ENCODE measurements at places on chromosomes 1 and 21.

- DNase-seq: no peak
These were observed 1327.9 kb downstream of the BRINP3 start for GRCh38 chr1:189149547-189150375.

DNA sequence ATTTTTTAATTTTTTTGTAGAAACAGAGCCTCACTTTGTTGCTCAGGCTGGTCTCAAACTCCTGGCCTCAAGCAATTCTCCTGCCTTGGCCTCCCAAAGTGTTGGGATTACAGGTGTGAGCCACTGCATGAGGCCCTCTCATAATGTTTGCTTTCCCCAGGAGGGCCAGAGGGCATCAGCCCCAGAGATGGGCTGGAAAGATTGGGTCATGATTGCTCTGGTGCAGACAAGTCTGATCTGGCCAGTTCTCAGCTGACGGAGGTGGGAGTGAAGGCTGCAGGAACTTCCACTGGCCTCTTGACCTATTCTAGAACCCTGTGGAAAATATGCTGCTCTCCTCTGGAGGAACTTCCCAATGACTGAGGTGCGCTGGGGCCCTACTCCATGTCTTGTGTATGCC lies 43.4 kb upstream of the RD3 start:
- DNase-seq: no peak

DNA sequence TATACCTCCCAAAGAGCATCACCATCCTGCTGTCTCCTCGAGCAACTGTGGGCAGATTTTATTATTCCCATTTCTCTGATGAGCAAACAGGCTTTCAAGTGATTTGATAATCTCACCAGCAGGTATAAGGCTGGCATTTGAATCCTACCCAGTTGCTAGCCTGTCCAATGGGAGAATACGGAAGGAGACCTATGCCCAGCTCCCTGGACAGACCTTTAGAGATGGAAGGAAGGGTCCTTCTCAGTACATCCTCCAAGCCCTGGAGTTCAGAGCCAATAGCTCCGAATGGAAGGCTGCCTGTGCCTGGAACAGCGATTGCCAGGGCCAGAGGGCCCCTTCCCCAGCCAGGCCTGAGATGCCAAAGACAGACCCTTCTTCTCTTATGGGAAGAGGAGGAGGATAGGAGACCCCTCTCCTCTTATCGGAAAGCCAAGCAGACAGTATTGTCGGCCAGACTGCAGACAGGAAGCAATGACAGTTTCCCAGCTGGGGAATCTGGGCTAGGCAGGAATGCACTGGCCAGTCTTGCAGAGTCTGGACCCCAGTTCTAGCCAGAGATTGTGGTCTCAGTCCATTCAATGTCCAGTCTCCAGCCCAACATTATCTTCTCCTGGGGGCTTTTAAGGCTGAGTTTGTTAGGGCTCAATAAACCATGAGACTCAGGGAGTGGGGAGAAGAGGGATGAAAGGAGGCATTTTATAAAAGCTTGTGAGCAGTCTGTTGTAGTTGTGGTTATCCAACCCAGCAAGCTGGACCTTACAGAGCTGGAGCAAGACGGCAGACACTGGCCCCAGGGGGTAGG lies 2.0 kb downstream of the IFFO2 start:
- no peak for DNase-seq

DNA sequence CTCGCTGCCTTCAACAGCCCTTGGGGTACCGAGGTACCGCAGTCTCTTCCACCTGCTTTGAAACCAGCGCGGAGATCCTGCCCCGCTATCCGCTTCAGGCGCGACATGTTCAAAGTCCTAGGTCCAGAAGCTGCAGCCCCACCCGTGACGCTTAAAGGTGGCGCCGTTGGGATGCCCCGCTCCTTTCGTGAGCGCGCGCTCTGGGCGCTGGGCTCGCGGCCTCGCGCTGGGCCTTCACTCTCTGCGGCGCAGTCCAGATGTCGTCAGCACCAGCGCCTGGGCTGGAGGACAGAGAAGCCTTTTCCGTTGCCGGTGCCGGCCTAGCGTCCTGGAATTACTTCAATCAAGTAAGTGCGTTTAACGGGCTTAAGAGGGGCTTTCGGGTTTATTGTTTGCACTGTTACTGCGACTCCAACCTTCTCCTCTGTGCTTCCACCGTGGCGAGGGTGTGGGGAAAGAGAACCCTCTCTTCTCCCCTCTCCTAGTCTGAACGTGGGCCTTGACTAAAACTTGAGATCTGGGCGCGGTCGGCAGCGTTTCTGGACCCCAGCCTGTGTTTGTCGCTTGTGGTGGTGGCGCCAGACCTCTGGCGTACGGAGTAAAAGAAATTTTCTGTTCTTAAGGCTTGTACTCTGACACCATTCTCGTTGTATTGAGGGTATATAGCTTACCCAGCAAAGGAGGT lies at the start of gene LRRC40:
TSS of gene LRRC40 (minus strand) at position 146 of the 685 bp plus-strand sequence. CDS start at position 107, 39 bp downstream.
- peak; percentile 95 for DNase-seq

GRCh38 chr1:46622344-46622743 lies 5.7 kb upstream of the MOB3C start:
- DNase-seq: no peak

DNA sequence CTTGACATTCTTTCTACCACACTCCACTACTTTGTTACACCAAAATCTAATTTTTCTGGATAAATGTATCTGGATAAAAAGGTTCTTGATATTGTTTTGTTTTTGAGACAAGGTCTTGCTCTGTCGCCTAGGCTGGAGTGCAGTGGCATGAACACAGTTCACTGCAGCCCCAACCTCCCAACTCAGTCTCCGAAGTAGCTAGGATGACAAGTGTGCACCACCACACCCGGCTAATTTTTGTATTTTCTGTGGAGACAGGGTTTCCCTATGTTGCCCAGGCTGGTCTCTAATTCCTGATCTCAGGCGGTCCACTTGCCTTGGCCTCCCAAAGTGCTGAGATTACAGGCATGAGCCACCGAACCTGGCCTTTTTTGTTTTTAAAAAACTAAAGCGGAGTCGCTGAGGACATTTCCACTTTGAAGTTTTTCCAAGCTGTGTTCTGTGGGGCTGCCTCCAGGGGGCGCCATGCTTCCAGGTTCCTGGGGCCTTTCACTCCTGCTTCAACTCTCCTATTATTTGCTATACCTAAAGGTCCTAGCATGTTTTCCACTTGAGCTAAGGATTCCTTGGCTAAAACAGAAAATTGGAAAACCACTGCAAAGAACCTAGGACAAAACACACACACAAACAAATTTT lies 14.1 kb upstream of the NCMAP start:
- DNase-seq: no peak

DNA sequence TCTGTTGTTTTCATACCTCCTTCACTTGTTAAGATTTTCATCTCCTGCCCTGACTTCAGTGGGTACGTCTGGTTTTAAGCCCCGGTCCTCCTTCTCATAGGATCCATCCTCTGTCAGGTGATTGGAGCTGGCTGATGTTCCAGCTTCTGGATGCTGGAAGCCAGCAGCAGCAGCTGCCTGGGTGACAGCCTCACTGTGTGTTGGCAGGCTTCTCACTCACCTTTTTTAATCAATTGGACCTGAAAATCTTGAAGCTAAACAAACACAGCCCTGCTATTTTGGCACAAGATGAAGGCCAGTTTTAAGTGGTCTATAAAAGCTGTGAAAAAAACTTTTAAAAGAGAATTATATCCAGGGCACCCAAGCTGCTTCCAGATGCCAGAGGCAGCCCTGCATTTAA lies 181.0 kb downstream of the DISC1 start:
- DNase-seq: no peak

- no peak for DNase-seq
These were observed 15.7 kb downstream of the TNFRSF1B start for GRCh38 chr1:12182410-12182984.

- no peak for DNase-seq
These were observed 192.5 kb upstream of the GREM2 start for GRCh38 chr1:240804475-240804874.

DNA sequence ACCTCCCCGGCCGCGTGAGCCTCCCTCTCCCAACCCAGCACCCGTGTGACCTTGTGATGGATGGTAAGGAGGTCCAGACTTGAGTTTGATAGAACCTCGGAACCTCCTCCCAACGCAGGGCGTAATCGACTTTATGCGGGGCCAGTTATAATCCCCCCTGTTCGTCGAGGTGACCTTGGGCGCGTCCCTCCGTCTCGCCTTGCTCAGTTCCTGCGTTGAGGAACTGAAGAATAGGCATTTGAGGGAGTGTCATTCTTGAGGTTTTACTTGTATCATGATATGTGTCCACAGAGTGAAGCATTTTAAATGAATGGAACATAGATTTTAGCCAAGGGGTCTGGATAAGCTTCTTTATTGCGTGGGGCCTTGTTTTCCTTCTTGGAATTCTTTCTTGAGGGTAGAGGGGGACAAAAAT lies 433 bp downstream of the TIMM17A start:
- DNase-seq: no peak

DNA sequence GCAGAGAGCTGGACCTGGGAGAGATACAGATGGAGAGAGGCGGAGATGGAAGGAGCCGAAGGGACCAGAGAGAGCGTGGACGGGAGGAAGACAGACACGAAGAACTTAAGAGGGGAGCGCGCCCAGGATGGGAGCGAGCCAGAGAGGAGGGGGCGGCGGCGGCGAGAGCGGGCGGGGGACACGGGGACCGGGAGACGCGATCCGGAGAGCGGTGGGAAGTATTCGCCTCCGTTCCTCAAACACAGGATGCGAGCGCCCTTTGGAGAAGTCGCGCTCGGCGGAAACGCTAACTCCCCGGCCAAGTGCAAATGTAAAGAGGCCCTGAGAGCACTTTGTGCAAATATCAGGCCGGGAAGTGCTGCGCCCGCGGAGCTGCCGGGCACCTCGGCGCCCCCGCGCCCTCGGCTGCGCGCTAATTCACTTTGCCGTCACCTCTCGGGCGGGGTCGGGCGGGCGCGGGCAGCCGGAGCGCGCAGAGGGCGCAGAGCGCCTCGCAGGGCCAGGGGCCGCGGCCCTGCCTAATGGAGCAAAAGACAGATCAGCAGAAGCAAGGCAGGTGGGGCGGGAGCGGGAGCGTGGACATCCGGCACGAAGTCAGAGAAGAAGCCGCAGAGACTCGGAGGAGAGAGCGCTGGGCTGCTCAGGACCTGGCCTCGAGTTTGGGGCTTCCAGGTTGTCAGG lies 281.2 kb downstream of the RRAGC start:
- DNase-seq: no peak

DNA sequence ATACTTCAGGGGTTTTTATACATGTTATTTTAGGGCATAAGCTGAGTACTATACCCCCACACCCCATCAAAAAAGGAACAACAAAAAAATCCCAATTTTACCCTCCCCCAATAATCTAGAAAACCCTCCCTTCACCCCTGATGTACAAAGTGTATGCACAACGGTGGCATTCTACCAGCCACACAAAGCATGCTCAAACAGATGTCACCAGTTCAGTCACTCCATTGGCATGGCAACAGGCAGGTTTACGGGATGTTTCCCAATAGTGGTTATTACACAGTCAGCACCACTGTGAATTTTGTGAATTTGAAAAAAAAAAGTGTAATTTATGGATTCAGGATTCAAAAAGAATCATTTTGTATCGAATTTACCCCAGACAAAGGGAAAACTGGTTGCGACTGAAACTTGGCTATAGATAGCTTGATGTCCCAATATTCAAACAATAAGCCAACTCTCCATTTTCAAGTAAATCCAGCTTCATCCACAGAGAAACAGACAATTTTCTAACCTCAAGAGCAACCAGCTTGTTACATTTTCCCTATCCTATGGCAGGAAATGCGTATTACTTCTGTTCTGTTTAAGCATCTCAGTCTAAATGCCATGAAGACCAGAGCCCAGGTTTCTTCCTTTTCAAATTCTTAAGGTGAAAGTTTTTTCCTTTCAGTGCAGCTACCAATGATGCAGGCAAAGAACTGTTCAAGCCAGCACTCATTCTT lies 34.0 kb upstream of the SLC45A3 start:
- no peak for DNase-seq

DNA sequence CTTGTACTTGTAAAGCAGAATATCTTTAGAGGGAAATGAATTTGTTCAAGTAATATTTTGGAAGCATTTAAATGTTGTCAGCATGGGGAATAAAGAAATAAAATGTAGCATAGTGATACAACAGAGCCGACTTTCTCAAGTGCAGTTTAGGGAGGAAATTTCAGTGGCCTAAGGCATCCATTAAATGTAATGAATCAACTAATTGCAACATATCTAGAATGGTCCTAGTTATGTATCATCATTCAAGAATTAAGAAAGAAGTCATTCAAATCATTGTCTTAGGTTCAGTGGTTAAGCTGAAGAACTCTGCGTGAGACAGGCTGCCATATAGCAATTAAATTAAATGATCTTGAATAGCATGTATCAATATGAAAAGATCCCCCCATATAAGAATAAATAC lies 360.7 kb downstream of the TBX15 start:
- no peak for DNase-seq

- DNase-seq: no peak
These were observed 136.2 kb downstream of the ZBTB18 start for GRCh38 chr1:244187310-244187709.

- no peak for DNase-seq
These were observed 65.9 kb downstream of the WDR64 start for GRCh38 chr1:241717975-241718374.

GRCh38 chr1:229704157-229704556 lies 78.1 kb downstream of the URB2 start:
- DNase-seq: no peak

GRCh38 chr1:59282951-59283350 lies 13.9 kb upstream of the FGGY start:
- no peak for DNase-seq

DNA sequence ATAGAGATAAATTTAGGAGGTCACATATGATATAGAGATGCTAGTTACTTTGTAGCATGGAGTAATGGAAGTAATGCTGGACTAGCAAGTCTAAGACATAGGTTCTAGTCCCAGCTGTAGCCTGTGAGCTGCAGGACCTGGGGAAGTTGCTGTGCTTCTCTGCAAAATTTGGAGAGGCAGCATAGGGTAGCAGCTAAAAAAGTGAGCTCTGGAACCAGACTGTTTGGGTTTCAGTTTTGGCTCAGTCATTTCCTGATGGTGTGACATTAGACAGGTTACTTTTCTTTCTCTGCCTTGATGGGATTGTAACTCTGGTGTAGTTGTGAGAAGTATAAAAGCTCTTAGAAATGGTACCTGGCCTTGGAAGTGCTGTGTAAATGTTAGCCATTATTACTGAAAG lies 3.3 kb downstream of the METTL13 start:
- DNase-seq: no peak

- DNase-seq: no peak
These were observed 60.0 kb upstream of the GRIK3 start for GRCh38 chr1:37094302-37094701.

DNA sequence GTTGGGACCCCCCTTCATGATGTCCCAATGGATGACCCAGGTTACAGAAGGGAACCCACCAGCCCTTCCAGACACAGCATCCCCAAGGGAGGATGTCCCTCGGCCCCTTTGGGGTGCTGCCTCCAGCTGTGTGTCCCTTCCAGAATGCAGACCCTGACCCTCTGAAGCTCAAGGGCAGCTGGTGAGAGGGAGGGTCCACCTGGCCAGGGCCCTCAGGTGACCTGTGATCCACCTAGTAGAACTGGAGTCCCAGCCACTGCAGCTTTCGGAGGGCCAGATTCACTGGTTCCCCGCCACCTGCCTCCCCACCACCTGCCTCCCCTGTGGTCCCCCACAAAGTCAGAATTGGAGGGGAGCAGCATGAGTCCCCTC lies 9.6 kb upstream of the TFF1 start:
- DNase-seq: no peak

GRCh38 chr1:159197561-159198557 lies 6.8 kb upstream of the ACKR1 start:
- peak; percentile 60 for DNase-seq

Data from stimulated activated CD4-positive, alpha-beta T cell treated with anti-CD3 and anti-CD28 coated beads, Interleukin-12 subunit alpha, Interleukin-12 subunit beta, amount 100 ng/mL, for 24 hours (primary cell).